ENCODE measurements at places on chromosomes 3 and 15. TPM values are rescaled to one million over a fixed set of nuclear protein-coding genes. Genes with fewer than 3 reads are reported as not detected.

DNA sequence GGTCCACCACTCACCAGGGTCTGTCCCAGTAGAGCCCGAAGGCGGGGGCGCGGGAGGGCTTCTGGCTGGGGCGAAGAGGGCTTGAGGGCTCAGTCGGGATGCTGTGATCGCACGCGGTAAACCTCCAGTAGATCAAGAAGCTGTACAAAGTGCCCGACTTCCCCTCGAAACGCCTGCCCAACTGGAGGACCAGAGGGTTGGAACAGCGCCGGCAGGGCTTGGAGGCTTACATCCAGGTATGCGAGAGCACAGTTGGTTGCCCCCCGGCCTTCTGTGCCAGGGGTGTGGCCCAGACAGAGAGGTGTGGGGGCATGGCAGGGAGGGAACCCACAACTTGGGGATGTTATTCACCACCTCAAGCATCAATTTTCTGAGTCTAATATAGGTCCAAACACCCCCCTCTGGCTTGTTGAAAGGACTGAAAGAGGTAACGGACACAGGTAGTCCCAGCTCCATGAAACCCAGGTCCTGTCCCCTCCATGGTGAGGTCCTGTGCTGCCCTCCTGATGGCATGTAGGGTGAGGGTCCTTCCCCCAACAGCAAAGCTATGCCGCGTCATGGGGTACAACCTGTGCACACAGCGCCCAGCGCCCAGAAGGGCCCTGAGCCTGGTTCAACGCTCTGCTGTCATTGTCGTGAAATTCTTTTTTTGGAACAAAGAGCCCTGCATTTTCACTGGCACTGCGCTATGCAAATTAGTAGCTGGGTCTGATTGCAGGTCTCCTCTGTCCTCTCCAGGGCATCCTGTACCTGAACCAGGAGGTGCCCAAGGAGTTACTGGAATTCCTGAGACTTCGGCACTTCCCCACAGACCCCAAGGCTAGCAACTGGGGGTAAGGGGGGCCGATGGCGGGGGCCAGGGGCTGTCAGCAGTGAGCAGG is 1.2 kb downstream of the SNX22 start:
- peak overlapping the region; percentile 53 for H3K27ac ChIP-seq
- H3K4me1 ChIP-seq: peaks cover 32% of the 10 kb centered on the region

- no peak overlapping the region for H3K4me3 ChIP-seq
- no peak overlapping the region for H3K27ac ChIP-seq
- no peaks in the 10 kb centered on the region for H3K36me3 ChIP-seq
- no peak for DNase-seq
- H3K27me3 ChIP-seq: no peaks in the 10 kb centered on the region
These were observed 193.8 kb downstream of the SCAPER start for GRCh38 chr15:76711351-76711827.

DNA sequence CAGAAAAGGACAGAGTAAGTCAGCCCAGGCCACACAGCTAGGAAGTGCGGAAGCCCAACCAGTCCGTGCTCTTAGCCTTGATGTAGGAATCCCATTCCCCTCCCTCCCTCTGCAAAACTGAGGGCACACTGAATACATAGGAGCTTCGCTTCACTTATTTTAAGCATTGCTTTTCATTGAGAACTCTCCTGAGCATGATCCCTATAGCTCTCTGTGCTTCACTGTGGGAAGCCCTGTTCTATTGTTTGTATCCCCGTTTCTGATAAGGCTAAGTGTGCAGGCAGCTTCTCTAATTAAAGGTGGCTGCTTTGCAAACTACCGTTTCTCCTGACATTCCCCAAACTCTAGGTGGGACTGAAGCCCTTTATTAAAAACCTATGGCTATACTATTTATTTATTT is 29.9 kb downstream of the IL5RA start:
- H3K4me1 ChIP-seq: no peaks in the 10 kb centered on the region
- H3K4me3 ChIP-seq: no peak overlapping the region
- H3K27ac ChIP-seq: no peak overlapping the region
- no peak for DNase-seq
- no peaks in the 10 kb centered on the region for H3K36me3 ChIP-seq

GRCh38 chr3:114758831-114759699 is 388.0 kb downstream of the ZBTB20 start:
- no peaks in the 10 kb centered on the region for H3K27me3 ChIP-seq
- no peak for DNase-seq
- no peaks in the 10 kb centered on the region for H3K36me3 ChIP-seq
- peak overlapping the region; percentile 63 for H3K27ac ChIP-seq

DNA sequence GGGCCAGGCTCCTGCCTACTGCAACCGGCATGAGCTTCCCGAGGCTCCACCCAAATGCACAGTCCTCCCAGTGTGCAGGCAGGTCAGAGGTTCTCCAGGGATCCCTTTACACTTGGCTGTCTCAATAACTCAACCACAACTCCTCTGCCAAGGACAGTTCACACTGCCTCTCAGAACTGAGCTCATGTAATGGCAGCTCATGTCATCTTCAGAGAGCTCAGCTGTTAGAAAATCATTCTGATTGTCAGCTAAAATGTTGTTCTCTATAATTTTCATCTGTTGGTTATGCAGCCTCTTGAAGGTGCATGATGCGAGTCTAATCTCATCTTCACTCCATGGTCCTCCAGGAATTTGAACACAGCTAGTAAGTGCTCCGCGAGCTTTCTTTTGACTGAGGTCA is 76.7 kb downstream of the SST start:
- no peak overlapping the region for H3K4me3 ChIP-seq
- H3K4me1 ChIP-seq: no peaks in the 10 kb centered on the region
- no peak overlapping the region for H3K27ac ChIP-seq
- H3K36me3 ChIP-seq: no peaks in the 10 kb centered on the region
- DNase-seq: no peak
- H3K27me3 ChIP-seq: no peaks in the 10 kb centered on the region

DNA sequence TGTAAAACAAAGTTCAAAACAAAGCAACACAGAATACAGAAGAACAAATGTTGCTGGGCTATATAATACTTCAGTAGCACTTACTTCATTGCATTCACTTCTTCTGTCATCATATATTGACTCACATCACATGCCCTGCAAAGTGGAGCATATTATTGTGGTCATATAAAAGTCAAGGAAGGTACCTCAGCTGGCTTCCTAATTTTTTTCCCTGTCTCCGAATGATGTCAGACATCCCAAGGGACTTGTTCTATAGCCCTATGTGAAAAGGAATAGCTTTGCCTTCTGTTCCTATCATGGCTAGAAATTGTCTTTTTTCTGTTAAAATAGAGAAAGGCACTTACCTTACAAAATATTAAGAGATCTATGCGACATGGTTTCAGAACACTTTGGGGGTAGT is 109.4 kb downstream of the LRTM1 start:
- DNase-seq: no peak
- no peak overlapping the region for H3K4me3 ChIP-seq
- H3K27ac ChIP-seq: no peak overlapping the region
- H3K36me3 ChIP-seq: no peaks in the 10 kb centered on the region
- peaks cover 3% of the 10 kb centered on the region for H3K4me1 ChIP-seq
- H3K27me3 ChIP-seq: no peaks in the 10 kb centered on the region

DNA sequence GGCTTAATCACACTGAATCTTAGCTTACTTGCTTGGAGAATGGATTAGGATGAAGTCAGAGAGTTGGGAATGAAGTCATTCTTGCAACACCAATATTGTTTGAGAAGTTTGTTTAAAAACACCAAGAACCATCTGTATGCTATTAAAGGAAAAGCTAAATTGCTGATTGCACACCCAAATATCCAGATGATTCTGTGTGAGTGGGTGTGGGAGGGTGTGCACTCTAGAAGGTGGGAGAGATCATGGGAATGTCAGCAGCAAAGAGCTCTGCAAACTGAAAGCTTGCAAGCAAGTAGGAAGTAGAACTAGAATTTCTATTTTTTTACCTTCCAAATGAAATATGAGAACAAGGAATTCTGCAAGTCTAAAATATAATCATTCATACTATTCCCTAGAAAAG is 364.9 kb downstream of the NR2F2 start:
- no peak overlapping the region for H3K4me3 ChIP-seq
- H3K36me3 ChIP-seq: no peaks in the 10 kb centered on the region
- no peaks in the 10 kb centered on the region for H3K27me3 ChIP-seq
- DNase-seq: no peak
- H3K4me1 ChIP-seq: no peaks in the 10 kb centered on the region

DNA sequence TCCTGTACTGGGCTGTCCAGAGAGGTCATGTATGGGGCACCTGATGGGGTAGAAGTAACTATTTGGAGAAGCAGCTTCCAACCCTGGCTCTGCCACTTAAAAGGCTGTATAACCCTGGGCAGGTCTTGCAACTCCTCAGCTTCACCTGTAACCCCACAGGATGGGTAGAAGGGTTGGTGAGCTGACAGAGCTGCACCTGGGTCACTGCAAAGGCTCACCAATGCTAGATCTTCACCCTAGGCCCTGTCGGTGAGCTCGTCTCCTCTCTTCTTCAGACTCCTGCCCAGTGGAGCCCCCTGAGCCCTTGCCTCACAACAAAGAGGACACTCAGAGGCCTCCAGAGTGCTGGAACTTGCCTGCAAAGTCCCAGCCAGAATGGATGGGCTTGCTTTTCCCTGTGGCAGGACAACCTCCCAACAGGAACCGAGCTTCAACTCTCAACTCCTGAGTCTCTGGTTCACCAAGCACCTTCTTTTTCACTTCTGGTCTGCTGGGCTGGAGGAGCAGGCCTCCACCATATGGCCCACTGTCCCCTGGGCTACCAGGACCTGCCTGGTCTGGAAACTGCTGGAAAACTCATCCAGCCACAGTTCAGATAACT is 45.9 kb downstream of the XXYLT1 start:
- no peak for DNase-seq
- H3K4me1 ChIP-seq: peaks cover 19% of the 10 kb centered on the region
- peak overlapping the region; percentile 2 for H3K27ac ChIP-seq
- no peaks in the 10 kb centered on the region for H3K36me3 ChIP-seq
- no peaks in the 10 kb centered on the region for H3K27me3 ChIP-seq

GRCh38 chr15:73575636-73576247 is 57.4 kb downstream of the NPTN start:
- H3K27ac ChIP-seq: peak overlapping the region; percentile 57
- H3K4me3 ChIP-seq: no peak overlapping the region
- peaks cover 25% of the 10 kb centered on the region for H3K4me1 ChIP-seq
- H3K27me3 ChIP-seq: no peaks in the 10 kb centered on the region

- H3K4me3 ChIP-seq: no peak overlapping the region
- H3K4me1 ChIP-seq: peaks cover 3% of the 10 kb centered on the region
- no peaks in the 10 kb centered on the region for H3K36me3 ChIP-seq
- no peak overlapping the region for H3K27ac ChIP-seq
- no peak for DNase-seq
- H3K27me3 ChIP-seq: no peaks in the 10 kb centered on the region
These were observed 495.6 kb downstream of the LPP start for GRCh38 chr3:188649521-188649920.

DNA sequence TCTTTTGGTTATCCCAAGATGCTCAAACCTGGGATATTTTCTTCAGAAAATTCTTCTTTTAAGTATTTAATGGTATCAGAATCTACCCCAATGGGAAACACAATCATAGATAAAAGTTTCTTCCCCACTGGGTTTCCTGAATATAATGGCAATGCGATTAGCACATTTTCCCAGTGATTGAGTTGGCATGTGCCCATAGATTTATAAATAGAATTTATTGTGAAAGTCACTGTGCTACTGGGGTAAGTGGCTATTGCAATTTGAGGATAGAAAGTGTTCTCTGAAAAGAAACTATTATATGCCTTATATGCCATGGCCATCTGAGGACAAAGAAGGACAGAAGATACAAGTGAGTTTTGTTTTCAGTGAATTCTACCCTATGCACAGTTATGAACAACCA is 99.0 kb upstream of the RBMS3 start:
- peaks cover 10% of the 10 kb centered on the region for H3K4me1 ChIP-seq
- no peak overlapping the region for H3K4me3 ChIP-seq
- H3K27ac ChIP-seq: no peak overlapping the region
- no peak for DNase-seq

DNA sequence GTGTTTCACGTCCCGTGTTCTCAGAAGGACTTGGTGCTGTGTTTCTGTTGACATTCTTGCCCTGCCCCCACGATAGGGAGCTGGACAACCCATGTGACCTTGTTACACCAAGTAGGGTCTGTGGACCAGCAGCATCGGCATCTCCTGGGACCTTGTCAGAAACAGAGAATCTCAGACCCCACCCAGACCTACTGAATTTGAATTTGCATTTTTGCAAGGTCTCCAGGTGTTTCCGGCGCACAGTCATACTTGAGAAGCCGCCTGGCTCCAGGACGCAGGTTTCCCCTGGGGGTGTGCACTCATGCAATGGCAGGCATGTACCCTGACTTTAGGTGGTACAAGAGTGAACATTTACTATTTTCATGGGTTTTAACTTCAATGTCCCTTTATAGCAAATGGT is 117.9 kb downstream of the TLE3 start:
- no peaks in the 10 kb centered on the region for H3K36me3 ChIP-seq
- H3K4me1 ChIP-seq: no peaks in the 10 kb centered on the region
- no peak for DNase-seq
- no peak overlapping the region for H3K27ac ChIP-seq

GRCh38 chr3:8981296-8981695 is 18.0 kb upstream of the RAD18 start:
- no peak overlapping the region for H3K27ac ChIP-seq
- no peaks in the 10 kb centered on the region for H3K4me1 ChIP-seq
- H3K36me3 ChIP-seq: no peaks in the 10 kb centered on the region
- DNase-seq: peak; percentile 30

- peaks cover 28% of the 10 kb centered on the region for H3K36me3 ChIP-seq
- H3K4me1 ChIP-seq: peaks cover 19% of the 10 kb centered on the region
- H3K27me3 ChIP-seq: no peaks in the 10 kb centered on the region
- H3K4me3 ChIP-seq: no peak overlapping the region
- peak overlapping the region; percentile 16 for H3K27ac ChIP-seq
These were observed 10.9 kb downstream of the TM2D3 start for GRCh38 chr15:101641129-101641764.

GRCh38 chr3:149858911-149859310 is 45.9 kb downstream of the RNF13 start:
- peaks cover 31% of the 10 kb centered on the region for H3K36me3 ChIP-seq
- no peaks in the 10 kb centered on the region for H3K27me3 ChIP-seq
- DNase-seq: no peak
- no peaks in the 10 kb centered on the region for H3K4me1 ChIP-seq

- H3K27me3 ChIP-seq: no peaks in the 10 kb centered on the region
- no peak overlapping the region for H3K27ac ChIP-seq
- no peaks in the 10 kb centered on the region for H3K4me1 ChIP-seq
- no peaks in the 10 kb centered on the region for H3K36me3 ChIP-seq
- no peak overlapping the region for H3K4me3 ChIP-seq
These were observed 52.4 kb downstream of the KCNMB2 start for GRCh38 chr3:178588628-178589027.

DNA sequence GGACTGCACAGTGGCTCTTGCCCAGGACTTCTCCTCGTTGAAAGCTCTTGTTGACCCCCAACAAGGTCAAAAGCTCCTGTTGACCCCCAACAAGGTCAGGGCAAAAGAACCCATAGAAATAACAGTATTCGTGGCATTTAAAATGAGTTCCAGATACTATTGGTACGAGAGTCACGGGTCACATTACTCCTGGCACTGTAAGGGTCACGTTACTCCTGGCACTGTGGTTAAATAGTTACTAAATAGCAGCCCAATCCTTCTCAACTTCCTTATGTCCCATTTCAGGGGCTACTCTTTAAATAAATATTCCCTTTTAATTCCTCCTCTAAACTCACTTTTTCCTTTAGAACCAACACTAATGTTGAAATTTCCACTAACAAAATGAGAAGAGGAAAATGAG is 18.2 kb upstream of the ADCY5 start:
- H3K27me3 ChIP-seq: no peaks in the 10 kb centered on the region
- no peak for DNase-seq
- no peak overlapping the region for H3K27ac ChIP-seq
- H3K36me3 ChIP-seq: no peaks in the 10 kb centered on the region
- H3K4me1 ChIP-seq: no peaks in the 10 kb centered on the region

Gene SYNM
- 50.1 TPM for total RNA-seq

Gene ANKRD63
- total RNA-seq: not detected

Gene LCTL
- total RNA-seq: not detected

Gene KNG1
- 0.51 TPM for total RNA-seq
